ENCODE measurements at places on chromosomes 7 and 10.

DNA sequence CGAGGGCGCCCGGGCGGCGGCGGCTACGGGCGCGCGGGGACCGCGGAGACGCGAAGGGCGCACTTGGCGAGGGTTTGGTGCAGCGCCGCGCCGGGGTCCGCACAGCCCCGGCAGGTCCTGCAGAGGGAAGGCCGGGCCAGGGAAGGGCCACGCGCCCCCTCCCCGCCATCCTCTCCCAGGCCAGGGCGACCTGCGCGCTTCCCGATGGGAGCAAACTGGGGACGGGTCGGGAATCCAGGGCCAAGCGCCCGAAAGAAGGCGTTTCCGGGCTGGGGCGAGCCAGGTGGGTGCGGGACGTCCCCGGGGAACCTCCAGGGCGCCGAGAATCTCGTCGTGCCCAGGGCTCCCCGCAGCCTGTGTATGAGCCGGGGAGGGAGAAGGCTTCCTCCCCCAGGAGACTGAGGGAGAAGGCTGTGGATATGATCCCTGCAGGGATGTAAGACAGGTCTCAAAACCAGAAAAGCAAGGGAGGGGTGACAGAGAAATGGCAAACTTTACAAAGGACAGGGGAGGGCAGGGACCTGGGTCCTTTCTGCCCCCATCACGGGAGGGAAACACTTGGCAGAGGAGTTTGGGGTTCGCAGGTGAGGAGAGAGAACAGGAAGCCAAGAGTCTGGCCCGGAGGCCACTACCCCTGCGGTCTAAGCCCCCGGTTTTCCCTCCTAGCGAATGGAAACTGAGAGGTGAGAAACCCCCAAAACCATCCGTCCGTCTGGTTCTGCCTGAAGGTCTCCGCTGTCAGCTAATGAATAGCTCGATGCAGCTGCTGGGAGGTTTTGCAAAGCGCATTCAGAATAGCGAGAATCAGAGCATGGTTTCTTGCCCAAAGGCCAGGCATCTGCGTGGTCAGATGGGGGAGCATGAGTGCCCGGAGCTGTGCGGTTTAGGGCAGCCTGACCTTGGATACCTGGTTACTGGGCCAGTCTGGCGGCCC, 674 bp downstream of the AMZ1 start:
- peak; percentile 37 for DNase-seq

- no peak for DNase-seq
Observed at GRCh38 chr7:55440040-55440690, 75.0 kb downstream of the LANCL2 start.

- DNase-seq, result no peak
Observed at GRCh38 chr7:2008101-2008935, 224.4 kb downstream of the MAD1L1 start.

DNA sequence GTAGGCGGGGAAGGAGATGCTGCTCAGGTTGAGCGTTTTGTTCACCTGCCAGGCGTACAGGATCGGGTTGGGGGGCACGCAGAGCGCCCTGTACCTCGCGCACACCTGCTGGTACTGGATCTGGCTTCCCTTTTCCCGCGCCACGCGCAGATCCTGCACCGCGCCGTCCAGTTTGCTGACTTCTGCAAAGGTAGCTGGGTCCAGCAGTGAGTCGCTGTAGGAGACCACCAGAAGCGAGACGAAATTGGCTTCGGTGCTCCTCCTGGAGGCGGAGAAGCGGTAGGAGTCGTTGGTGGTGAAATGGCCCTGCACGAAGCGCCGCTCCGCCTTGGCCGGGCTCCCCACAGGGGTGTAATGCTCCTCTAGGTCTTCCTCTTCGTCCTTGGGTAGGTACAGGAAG, 90.7 kb upstream of the RAB18 start:
- DNase-seq, result no peak

GRCh38 chr7:50262916-50263690, 41.4 kb upstream of the IKZF1 start:
- no peak for DNase-seq

DNA sequence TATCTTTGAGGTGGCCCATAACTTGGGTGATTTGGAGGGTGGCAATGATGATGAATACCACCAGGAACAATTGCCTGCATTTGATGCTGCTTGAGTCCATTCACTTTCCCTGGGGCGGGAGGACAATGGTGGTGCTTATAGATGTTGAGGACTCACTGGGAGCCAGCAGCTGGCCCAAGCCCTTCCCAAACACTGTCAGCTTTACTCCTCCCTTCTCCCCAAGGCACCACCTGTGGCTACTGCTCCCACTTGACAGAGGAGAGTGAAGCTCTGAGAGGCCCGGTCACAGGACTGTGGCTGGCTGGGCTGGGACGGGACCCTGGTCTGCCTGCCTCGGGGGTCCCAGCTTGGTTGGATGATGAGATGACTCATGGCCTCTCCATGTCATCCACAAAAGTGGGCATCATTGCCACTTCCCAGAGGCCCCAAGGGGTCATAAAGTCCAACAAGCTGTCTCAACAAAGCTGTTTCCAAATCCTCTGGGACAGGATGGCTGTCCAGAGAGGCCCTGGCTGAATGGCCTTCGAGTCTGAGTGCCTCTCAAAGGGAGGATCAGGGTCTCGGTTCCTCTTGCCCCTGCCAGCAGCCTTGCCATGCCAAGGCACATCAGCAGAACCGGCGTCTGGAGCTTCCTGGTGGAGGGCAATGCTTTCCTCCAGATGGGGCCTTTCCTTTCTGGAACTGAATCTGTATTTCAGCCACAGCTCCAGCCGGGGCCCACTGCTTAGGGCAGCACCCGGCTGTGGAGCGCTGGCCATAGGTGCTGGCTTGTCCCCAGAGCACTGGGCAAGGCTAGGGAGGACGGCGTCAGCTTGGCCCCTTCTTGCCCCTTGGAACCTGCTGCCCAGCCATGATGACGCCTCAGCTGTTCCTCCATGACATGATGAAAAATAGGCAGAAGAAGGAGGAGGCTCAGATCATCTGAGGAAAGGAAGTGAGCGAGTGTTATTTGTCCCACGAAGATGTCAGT, 47.0 kb upstream of the PLEKHA1 start:
- DNase-seq, result no peak

DNA sequence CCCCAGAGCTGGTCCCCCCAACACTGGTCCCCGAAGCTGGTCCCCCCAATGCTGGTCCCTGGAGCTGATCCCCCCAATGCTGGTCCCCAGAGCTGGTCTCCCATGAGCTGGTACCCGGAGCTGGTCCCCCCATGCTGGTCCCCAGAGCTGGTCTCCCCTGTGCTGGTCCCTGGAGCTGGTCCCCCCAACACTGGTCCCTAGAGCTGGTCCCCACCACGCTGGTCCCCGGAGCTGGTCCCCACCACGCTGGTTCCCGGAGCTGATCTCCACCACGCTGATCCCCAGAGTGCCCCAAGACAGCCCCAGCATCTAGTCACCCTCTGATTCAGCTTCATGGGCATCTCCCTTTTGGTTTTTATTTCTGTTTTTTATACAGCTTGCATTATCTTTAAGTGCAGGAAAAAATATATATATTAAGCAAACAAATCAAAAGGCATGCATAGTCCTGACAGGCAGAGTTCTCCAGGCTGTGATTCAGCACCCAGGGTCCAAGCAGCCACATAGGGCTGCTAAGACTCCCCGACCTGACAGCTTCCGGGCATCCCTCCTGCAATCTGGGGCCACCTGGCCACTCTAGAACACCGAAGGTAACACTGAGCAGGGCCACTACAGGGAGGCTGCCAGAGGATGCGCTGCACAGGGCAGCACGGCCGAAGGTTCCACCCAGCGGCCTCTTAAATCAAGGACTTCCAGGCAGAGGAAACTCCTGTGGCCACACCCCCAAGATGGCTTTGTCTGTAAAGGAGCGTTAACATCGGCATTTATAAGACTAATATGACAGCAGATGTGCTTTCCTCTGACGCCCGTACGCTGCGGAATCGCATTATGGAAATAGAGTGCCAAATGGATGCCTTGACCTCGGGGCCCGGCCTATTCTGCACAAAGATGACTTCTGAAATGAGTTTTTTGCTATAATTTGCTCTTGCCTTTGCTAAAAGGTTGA, 215.0 kb downstream of the PTPRN2 start:
- no peak for DNase-seq

DNA sequence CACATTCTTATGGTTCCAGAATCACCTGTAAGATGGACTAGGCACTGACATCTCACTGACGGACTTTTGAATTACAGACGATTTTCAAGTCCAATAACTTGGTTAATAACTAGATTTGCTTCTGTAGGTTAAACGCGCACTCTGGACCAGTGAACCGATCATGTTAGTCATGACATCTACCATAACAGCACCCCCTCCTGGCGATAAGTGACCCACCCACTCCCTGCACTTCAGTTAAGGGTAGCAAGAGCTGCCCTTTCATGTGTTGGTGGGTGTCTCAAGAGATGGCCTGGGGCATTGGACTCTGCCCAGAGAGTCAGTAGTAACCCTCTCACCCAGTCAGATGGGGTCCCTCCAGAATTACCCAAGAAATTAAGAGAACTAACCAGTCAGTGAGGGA, 12.9 kb downstream of the GRM8 start:
- no peak for DNase-seq

DNA sequence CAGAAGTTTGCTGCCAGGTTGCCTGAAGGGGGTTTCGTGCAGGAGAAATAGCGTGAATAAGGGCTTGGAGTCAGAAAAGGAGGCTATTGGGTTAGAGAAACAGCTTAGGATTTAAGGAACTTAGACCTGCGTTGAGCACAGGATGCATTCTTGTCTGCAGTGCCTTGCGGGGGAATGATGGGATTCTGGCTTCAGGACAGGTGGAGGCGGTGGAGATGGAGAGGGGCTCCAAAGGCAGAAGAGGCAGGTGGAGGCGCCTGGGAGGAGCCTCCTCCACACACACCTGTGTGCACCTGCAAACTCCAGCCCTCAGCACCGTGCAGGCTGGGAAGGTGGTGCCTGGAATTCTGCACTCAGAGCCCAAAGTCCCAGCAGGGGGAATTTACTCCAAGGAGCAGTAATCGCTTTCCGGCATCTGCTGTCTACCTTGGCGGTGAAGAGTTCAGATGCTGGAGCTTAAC, 1.8 kb downstream of the CLIP2 start:
- DNase-seq, result no peak

- peak; percentile 12 for DNase-seq
Observed at GRCh38 chr7:42426163-42426562, 189.2 kb upstream of the GLI3 start.

DNA sequence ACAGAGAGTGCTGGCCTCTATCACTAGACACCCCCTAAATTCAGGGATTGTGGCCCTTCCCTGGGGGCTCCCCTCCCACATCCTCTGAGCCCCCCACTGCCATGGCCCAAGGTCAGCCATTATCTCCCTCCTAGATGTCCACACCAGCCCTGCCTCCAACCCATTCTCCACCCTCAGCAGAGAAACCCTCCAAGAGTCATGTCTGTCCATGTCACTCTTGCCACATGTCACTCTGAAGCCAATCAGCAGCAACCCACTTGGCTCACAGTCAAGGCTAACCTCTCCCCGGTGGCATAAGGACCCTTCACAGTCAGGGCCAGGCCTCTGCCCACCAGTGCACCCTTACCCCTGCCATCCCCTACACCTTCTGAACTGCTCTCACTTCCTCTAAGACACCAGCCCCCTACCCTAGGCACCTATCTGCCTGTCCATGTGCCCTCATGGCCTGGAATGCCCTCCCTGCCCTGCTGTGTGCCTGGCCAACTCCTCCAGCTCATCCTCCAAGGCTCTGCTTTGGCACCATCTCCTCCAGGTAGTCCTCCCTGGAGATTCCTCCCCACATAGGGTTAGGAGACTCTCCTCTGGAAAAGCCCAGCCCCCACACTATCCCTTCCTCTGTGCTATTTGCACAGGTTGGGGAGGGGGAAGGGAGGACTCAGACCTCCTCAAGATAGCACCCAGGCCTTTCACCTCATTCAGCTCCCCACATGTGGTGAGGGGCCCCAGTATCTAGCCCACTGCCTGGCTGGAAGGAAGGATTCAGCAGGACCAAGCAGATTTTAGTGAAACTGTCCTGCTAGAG, 83.7 kb downstream of the GRID1 start:
- no peak for DNase-seq

DNA sequence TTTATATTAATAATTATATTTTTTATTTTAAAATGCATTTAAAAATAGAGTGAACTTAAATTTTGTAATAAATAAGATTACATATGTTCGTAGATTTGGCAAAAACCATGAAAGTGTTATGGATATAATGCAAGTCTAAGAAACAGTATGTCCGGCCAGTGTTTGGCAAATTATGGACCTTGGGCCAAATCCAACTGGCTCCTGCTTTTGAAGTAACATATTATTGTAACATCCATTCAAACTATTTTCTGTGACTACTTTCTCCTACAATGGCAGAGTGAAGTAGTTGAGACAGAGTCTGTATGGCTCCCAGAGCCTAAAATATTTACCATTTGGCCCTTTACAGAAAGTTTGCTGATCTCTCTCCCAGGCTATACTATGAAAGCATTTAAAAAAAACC, 38.9 kb downstream of the TMEM229A start:
- DNase-seq, result no peak

DNA sequence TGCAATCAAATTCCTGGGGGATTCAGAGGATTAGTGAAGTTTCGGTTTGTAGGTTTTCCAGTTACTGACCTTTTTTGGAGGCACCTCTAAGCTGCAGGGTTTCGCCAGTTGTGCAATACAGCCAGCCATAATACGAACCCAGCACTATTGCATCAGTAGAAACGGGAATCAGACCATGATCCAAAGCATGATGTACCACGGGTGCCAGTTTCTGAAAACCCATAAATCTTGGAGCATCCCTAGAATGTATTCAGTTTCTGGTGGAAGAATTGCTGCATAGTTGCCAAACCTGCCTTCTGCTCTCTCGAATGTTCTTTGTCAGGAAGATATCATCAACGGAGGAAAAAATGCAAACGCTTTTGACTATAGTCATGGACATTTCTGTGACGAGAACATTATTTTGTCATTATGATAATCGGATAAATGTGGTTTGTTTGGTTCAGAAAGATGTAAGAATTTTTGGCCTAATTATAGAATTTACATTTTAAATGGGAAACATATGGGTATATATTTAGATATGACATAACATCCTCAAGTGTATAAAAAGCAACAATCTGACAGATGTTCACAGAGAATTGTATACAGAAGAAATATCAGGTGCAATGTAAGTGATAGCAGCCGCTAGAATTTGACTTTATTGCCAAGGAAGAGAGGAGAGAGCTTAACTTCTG, 186.2 kb upstream of the PRKCQ start:
- peak; percentile 69 for DNase-seq
